ENCODE measurements at places on chromosomes 12 and 14. TPM values are rescaled to one million over a fixed set of nuclear protein-coding genes. Genes with fewer than 3 reads are reported as not detected.

DNA sequence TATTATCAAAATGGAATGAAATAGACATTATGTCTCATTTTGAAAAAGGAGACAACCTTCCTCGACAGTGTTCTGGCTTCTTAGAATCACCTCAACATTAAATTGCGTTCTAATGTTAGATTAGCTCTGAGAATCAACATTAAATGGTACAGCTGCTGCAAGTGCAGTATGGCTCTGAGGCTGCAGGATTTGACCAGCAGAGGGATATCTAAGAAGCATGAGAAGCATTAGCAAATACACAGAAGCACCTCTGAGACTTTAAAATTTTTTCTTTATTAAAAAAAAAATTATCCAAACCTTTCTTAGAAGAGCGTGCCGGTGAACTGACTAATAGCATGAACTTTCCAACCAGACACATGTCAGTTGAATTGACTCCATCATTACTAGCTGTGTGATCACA is 253.4 kb upstream of the LRIG3 start:
- no peaks in the 10 kb centered on the region for H3K27me3 ChIP-seq
- H3K36me3 ChIP-seq: no peaks in the 10 kb centered on the region
- no peak for DNase-seq

The LRRC10 gene
- total RNA-seq: not detected

DNA sequence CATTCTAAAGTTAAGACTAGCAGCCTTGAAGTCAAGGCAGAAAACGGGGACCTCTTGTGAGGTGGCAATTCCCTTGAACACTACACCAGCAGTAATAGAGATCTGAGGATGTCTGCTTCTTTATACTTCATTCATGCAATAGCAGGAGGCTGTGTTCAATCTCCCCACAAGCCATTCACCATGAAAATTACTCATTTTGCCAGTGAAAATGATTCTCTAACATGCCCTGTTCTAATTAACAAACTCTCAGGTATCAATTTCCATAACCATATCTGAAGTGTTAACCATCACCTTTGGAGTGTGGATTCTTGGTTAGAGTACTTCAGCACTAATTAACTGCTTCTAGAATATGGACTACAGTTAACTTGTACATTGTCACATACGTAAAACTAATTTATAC is 3.4 kb upstream of the GLIPR1 start:
- no peak for DNase-seq
- H3K4me1 ChIP-seq: no peaks in the 10 kb centered on the region
- H3K4me3 ChIP-seq: no peak overlapping the region
- H3K27me3 ChIP-seq: no peaks in the 10 kb centered on the region
- no peak overlapping the region for H3K27ac ChIP-seq

The TPH2 gene
- total RNA-seq: not detected

GRCh38 chr12:78101946-78102635 is 271.4 kb downstream of the NAV3 start:
- DNase-seq: no peak
- H3K27me3 ChIP-seq: no peaks in the 10 kb centered on the region
- H3K27ac ChIP-seq: no peak overlapping the region
- H3K4me3 ChIP-seq: no peak overlapping the region
- no peaks in the 10 kb centered on the region for H3K4me1 ChIP-seq

GRCh38 chr12:4196805-4197420 is 76.6 kb upstream of the CCND2 start:
- no peak overlapping the region for H3K27ac ChIP-seq
- H3K27me3 ChIP-seq: peaks cover 7% of the 10 kb centered on the region
- H3K4me3 ChIP-seq: no peak overlapping the region
- no peaks in the 10 kb centered on the region for H3K36me3 ChIP-seq

DNA sequence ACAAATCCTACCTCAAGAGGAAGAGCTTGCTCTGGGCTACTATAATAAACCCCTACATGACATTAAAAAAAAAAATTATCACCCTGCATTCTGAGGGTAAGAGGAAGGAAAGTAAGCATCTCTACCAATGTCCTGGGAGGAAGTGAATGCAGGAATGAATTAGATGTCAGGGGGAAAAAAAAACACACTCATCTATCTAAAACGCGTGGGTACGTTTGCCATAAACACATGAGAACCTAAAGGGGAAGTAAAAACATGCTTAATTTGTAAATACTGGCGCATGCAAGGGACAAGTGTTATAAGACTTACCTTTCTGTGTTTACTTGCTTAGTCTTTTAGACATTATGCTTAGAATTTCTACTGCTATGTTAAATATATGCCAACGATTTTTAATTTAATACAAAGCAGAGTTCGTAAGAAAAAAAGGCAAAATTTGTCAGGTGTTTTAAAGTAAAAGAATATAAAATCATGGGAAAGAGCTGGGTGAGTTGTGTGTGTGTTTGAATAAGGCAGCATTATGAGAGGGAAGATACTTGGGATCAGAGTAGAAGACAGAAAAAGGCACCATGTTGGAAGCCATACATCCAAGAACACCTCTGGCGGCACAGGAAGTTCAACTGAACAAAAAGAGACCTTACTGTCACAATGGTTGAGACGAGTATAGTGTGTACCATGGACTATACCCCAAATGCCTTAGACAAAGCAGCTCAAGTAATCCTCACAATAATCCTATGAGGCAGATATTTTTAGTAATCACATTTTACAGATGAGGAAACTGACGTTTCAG is 1.5 kb downstream of the TMED8 start:
- H3K4me1 ChIP-seq: peaks cover 14% of the 10 kb centered on the region
- no peaks in the 10 kb centered on the region for H3K36me3 ChIP-seq
- H3K4me3 ChIP-seq: no peak overlapping the region
- DNase-seq: no peak
- H3K27ac ChIP-seq: no peak overlapping the region
- H3K27me3 ChIP-seq: no peaks in the 10 kb centered on the region

DNA sequence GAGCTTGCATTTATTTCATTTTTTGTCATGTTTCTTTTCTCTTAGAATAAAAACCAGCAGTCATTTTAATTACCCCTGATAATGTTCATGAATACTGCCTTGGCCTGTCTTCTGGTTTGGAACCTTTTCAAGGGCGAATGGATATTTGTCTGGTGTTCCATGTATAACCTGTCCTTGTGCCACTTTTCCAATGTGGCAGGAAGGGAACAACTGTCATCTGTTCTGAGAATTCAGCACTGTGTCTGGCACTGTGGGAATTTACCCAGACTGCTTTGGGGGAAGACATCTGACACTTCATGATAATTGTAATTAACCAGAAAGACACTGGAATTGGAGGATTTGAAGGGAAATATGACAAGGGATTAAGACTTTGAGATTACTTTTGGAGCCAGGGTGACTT is 352.8 kb downstream of the APAF1 start:
- peak; percentile 24 for DNase-seq
- H3K4me3 ChIP-seq: no peak overlapping the region
- no peaks in the 10 kb centered on the region for H3K36me3 ChIP-seq
- H3K4me1 ChIP-seq: peaks cover 2% of the 10 kb centered on the region

The LRRIQ1 gene
- total RNA-seq: 0.53 TPM

GRCh38 chr14:63435204-63435603 is 108.0 kb downstream of the PPP2R5E start:
- H3K27ac ChIP-seq: no peak overlapping the region
- no peak for DNase-seq
- H3K27me3 ChIP-seq: no peaks in the 10 kb centered on the region
- H3K4me3 ChIP-seq: no peak overlapping the region
- H3K36me3 ChIP-seq: no peaks in the 10 kb centered on the region
- H3K4me1 ChIP-seq: peaks cover 13% of the 10 kb centered on the region

GRCh38 chr14:99853206-99853605 is 60.0 kb downstream of the EML1 start:
- H3K4me3 ChIP-seq: no peak overlapping the region
- H3K27me3 ChIP-seq: no peaks in the 10 kb centered on the region
- no peak overlapping the region for H3K27ac ChIP-seq
- H3K4me1 ChIP-seq: peaks cover 2% of the 10 kb centered on the region
- peaks cover 8% of the 10 kb centered on the region for H3K36me3 ChIP-seq

DNA sequence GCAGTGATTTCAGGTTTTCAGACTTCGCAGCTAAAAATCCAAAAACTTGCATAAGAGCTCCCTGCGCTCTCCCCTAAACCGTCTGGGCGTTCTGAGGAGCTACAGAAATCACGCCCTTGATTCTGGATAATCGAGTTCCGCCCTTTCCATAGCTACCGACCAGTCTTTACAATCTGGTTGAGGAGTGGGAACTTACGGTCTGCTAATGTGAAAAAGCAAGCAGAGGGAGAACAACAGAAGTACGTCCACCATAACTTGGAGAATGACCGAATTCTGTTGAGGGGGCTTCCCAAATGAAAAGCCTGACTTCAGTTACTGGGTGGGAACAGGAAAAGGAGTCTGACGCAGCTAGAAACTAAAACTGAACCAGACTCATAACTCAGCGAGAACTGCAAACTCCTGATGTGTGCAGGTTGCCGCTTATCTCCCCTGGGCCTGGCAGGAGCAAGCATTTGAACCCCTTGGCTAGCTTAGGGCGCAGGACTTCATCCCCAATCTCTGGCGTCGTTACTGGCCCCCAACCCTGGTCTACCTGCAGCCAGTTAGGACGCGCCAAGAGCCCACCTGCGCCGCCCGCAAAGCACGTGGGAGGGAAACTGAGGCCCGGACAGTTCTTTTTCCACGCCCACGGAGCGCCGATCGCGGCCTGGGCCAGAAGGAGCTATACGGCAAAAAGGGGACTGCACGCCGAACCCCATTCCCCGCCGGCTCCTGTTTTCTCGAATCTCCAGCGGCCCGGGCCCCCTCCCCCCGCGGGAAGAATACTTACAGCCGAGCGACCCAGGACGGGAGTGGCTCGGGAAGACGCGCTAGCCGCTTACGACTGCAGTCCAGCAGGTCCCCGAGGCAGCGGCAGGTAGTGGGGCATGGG is 838 bp downstream of the LRIG3 start:
- peak; percentile 88 for DNase-seq
- peak overlapping the region; percentile 90 for H3K4me3 ChIP-seq
- peaks cover 9% of the 10 kb centered on the region for H3K4me1 ChIP-seq
- peak overlapping the region; percentile 97 for H3K27ac ChIP-seq
- H3K27me3 ChIP-seq: no peaks in the 10 kb centered on the region

GRCh38 chr12:64999148-64999425 is 122.0 kb downstream of the WIF1 start:
- H3K4me1 ChIP-seq: no peaks in the 10 kb centered on the region
- H3K4me3 ChIP-seq: no peak overlapping the region
- H3K36me3 ChIP-seq: no peaks in the 10 kb centered on the region
- DNase-seq: no peak

The ZC3H14 gene
- total RNA-seq: 39.1 TPM

The CCDC196 gene
- not detected for total RNA-seq

GRCh38 chr12:66516561-66516960 is 162.3 kb downstream of the GRIP1 start:
- H3K36me3 ChIP-seq: no peaks in the 10 kb centered on the region
- H3K27ac ChIP-seq: no peak overlapping the region
- H3K4me1 ChIP-seq: no peaks in the 10 kb centered on the region
- H3K4me3 ChIP-seq: no peak overlapping the region
- H3K27me3 ChIP-seq: no peaks in the 10 kb centered on the region
- DNase-seq: no peak

DNA sequence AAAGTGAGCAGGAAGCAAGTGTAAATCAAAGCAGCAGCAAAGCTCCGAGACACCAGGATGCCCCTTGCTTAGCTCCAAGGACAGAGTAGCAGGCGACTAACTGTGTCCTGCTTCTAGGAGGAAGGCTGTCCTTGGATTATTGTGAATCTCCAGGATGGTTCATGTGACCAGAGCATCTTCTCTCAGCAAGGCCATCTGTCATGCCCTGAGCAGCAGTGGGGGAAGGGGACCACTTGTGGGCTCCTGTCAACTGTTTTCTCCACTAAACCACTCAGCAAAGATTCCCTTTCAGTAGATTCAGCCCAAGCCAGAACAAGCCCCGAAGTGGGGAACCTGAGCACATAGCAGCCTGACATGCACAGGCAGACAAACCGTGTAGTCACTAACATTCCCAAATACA is 19.4 kb downstream of the MAP3K9 start:
- H3K36me3 ChIP-seq: no peaks in the 10 kb centered on the region
- H3K4me1 ChIP-seq: peaks cover 10% of the 10 kb centered on the region
- H3K4me3 ChIP-seq: no peak overlapping the region
- H3K27ac ChIP-seq: no peak overlapping the region

- H3K27me3 ChIP-seq: no peaks in the 10 kb centered on the region
- no peak overlapping the region for H3K4me3 ChIP-seq
- DNase-seq: no peak
- no peak overlapping the region for H3K27ac ChIP-seq
Measured at GRCh38 chr14:67371247-67372148, 11.4 kb downstream of the EIF2S1 start.

The LTA4H gene
- total RNA-seq: 66.8 TPM

DNA sequence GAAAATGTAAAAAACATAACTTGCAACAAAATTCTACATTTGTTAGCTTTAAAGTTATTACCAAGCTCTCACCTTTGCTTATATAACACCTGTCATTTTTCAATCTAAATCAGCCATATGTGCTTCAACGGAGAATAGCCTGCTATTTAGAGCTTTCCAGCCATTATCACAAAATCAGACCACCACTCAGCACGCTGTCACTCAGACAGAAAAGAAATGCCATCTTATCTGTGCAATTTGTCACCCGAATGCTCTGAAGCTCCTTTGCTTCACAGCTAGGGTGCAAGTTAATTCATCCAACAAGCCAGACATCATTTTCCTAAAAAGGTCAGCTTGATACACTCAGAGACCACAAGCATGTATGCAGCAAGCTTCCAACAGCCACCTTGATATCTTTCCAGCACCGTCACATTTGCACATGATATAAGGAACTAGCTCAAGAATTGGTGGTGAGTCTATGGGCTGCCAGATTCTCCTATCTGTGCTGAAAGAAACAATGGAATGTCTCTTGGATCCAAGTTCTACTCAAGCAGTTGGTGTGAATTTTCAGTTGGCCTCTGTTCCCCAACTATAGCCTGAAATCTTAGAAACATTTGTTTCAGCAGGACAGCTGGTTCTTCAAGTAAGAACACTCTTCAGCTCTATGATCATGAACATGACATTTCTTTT is 20.0 kb upstream of the IFNG-AS1 start:
- H3K4me1 ChIP-seq: no peaks in the 10 kb centered on the region
- H3K27me3 ChIP-seq: no peaks in the 10 kb centered on the region
- DNase-seq: peak; percentile 30
- H3K4me3 ChIP-seq: no peak overlapping the region
- no peaks in the 10 kb centered on the region for H3K36me3 ChIP-seq

DNA sequence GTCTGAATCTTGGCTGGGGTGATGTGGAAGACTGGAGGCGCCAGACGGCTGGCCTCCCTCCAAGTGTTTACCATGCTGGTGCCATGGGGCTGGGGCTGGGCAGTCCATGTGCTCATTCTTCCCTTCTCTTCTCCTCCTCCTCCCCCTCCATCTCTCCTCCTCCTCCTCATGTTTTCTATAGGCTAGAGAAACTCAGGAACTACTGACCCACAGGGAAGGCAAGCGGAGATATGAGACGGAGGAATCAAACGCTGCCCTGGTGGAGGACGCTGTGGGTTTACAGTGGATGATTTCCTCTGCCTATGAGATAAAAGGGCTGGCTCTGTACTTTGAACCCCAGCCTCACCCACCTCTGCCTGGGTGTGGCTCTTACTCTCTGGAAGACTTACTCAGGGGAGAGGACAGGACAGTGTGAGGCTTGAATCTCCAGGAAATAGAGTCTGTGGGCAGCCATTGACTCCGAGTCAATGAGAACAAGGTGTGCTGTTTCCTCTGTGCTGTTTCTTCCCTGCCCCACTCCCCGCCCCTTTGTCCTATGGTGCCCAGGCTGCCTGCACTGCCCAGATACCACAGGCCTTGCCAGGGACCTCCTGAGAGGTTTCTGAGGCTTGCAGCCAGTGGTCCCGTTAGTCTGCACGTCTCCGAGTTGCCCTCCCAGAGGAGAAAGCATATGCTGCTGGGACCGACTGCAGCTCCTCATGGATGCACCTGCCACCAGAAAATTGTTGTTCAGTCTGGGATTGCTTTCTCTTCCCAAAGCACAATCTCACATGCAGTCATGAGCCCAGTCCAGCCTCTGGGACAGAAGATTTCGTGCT is 132.6 kb upstream of the ARHGAP5 start:
- peaks cover 7% of the 10 kb centered on the region for H3K4me1 ChIP-seq
- no peak overlapping the region for H3K4me3 ChIP-seq

Measured in muscle of leg (tissue), 16 donors.